ENCODE measurements at places on chromosomes 4 and X.
A peak's percentile ranks its signal among the peaks of the same experiment; 100 is the strongest.

GRCh38 chrX:39750256-39750790 is 347.4 kb downstream of the BCOR start:
- no peak for DNase-seq

DNA sequence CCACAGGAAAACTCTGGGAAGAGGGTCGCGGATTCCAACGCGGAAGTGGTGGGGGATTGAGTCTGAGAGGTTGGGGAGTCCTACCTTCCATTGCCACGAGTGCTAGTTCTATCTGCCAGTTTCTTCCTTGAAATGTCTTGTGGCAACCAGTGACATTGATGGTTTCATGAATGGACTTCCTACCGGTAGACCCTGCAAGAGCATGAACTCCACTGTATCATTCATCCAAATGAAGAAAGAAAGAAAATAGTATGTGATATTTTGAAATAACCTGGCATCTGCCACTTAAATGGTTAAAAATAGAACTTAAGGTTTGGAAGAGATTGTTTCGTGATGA is 1.1 kb upstream of the SLC10A7 start:
- no peak for DNase-seq

DNA sequence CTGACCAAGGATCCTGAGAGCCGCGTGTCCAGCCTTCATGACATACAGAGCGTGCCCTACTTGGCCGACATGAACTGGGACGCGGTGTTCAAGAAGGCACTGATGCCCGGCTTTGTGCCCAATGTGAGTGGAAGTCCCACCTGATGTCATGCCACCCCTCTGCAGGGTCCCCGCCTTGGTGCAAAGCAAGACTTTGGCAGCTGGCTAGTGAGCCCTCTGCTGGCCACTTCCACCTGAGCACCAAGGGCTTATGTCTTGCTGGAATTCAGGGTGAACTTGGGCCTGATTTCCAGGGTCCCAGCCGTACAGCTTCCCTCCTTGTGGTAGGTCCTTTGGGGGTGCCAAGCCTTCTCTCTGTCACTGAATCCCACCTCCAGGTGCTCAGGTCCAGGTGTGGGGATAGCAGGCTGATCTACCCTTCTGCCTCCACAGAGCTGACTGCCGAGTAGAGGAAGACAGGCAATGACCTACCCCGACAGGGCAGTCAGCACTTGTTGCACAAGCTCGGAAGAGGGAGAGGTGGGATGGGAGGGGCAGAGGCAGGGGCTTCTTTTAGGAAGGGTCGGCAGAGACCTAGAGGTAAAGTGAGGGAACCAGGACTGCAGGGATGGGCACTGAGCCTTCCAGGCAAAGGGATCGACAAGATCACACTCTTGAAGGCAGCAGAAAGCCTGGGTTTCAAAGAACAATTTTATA is 248.1 kb downstream of the EVC2 start:
- no peak for DNase-seq

GRCh38 chr4:181877329-181877848 is 365.8 kb upstream of the TENM3 start:
- DNase-seq: no peak

DNA sequence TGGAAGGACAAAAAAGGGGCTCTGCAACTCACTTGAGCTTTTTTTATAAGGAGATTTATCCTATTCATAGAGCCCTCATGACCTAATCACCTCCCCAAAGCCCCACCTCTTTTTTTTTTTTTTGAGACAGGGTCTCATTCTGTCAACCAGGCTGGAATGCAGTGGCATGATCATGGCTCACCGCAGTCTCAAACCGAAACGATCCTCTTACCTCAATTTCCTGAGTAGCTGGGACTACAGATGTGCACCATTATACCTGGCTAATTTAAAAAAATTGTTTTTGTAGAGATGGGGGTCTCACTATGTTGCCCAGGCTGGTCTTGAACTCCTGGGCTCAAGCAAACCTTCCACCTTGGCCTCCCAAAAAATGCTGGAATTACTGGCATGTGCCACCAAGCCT is 61.6 kb upstream of the PDGFRA start:
- no peak for DNase-seq

GRCh38 chr4:87697945-87698344 is 47.9 kb downstream of the DMP1 start:
- no peak for DNase-seq

- DNase-seq: peak; percentile 75
Observed at GRCh38 chrX:41180194-41180908, 95.1 kb downstream of the USP9X start.

DNA sequence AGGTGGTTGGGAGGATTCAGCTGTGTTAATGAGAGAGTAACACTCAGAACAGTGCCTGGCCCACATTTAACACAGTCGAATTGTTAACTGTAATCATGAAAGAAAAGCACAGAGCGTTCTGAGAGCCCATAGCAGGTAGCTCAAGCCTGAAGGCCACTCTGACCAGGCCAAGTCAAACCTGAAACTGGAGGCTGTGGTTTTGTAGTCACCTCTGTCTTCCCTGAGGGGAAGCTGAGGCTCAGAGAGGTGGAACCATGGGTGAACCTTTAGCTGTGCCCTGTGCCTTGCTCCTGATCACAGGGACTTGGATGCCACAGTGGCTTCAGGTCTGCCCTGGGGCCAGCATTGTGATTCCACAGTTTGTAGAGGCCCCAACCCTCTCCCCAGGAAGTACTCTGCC is 16.6 kb upstream of the UBA1 start:
- peak; percentile 3 for DNase-seq

DNA sequence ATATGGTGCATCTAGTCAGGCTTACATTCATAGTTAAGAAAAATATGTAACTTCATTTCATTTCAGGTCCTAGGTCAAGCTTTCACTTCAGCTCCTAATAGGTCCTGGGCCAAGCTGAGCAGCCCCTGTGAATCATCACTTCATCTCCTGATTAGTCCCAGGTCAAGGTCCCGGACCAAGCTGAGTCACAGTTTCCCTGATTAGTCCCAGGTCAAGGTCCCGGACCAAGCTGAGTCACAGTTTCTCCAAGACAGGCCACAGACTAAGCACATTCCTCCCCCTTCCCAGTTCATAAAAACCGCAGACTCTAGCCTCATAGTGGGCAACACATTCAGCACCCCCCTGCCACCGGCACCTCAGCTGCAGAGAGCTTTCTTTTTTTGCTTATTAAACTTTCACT is 1331.8 kb downstream of the PCDH19 start:
- no peak for DNase-seq

DNA sequence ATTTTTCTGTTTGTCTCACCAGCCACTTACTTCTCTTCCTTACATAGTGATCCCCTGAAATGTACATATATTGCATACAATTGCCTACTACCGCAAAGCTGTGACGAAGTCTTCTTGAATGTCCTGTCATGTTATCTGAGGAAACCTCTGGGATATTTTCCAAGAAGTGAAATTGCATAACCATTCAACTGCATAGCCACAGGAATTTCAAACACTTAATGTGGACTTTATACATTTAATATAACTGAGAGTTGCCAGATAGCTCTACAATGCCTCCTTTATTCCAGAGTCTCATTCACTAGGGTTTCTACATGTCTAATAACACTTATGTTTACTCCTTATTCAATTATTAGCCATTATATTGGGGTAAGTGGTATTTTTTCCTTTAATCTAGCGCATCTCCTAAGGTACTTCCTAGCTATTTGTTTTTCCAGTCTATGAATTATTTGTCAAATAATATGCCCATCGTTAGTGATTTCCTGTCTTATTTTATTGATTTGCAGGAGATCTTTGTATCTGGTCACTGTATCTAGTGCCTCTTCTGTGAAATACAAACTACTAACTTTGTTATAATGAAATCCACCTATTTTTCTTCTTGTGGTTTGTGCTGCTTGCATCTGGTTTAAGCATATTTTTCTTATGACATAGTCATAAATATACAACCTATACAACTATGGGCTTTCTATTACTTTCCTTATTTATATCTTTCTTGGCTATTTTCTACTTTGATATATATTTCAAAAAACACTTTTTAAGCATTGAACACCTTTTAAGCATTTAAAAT is 69.2 kb upstream of the GRID2 start:
- no peak for DNase-seq

DNA sequence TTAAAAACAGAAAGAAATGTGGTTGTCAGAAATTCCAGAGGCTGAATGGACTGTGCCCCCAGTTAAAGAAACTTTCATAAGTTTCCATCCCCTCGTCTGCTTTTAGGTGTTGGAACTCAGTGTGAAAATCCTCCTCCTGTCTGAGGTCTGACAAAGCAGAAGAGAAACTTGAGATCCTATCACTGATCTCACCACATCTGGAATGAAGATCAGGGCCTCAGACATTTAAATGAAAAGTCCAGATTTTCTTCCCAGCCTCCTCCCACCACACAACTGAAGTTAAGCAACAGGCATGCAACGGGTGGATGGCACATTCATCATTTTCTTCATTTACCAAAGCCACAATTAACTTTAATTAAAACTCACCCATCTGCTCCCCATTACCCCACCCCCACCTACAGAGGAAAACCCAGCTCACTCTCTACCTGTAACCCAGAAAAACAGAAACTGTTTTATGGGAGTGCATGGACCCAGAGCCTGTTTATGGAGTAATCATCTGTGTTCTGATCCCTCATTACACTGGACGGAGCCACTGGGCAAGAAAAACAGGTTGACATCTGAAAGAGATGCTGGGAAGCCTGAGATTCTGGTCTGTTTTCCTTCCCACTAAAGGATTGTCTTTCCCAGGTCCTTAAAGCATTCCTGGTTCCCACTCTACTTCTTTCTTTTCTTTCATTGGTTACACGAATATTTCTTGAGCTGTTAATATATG is 58.1 kb upstream of the HOPX start:
- DNase-seq: no peak

GRCh38 chrX:48613502-48614160 is 16.3 kb downstream of the WDR13 start:
- no peak for DNase-seq

GRCh38 chr4:188262464-188262863 is 123.2 kb downstream of the TRIML1 start:
- no peak for DNase-seq

- DNase-seq: no peak
Observed at GRCh38 chr4:129335818-129336217, 239.9 kb downstream of the C4orf33 start.

DNA sequence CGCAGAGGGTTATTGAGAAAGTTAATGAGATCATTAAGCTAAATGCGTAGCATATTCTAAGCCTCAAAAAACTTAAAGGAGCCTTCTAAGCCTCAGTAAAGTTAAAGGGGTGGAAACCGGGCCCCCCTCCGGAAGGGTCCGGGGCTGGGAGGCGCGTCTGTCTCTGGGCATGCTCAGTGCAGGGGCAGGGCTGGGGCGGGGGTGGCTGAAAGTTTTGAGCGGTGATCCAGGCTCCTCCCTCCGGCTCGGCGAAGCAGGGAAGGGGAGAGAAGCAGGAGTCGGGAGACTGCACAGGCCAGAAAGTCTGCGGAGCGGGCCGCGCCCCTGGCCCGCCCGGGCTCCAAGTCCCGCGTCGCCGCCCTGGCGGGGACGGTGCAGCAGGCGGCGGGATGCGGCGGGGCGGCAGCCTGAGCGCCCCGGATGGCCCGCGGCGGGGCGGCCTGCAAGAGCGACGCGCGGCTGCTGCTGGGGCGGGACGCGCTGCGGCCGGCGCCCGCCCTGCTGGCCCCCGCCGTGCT is at the start of gene EVC:
EVC (plus strand) TSS at position 241 of the 518 bp plus-strand sequence; CDS start at position 421, 180 bp downstream.
- DNase-seq: peak; percentile 79

- DNase-seq: no peak
Observed at GRCh38 chr4:5200513-5200912, 149.2 kb downstream of the STK32B start.

GRCh38 chr4:24285759-24286158 is 298.6 kb downstream of the DHX15 start:
- DNase-seq: no peak

GRCh38 chr4:149897783-149898182 is 82.1 kb upstream of the IQCM start:
- DNase-seq: no peak

GRCh38 chrX:129719931-129720530 is 18.7 kb upstream of the XPNPEP2 start:
- no peak for DNase-seq

GRCh38 chrX:48798318-48798717 is 3.5 kb upstream of the HDAC6 start:
- DNase-seq: no peak

DNA sequence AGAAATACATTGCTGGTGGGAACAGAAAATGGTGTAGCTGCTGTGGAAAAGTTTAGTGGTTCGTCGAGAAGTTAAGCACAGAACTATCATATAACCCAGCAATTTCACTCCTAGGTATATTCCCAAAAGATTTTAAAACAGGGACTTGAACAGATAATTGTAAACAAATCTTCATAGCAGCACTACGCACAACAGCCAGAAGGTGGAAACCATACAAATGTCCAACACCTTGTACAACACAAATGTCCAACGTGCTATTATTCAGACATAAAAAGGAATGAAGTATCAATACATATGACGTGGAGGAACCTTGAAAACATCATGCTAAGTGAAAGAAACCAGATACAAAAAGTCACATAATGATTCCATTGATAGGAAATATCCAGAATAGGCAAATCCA is 37.9 kb downstream of the CUL4B start:
- no peak for DNase-seq

GRCh38 chrX:70480660-70481018 is 36.0 kb downstream of the DLG3 start:
- no peak for DNase-seq

GRCh38 chr4:126752702-126753101 is 880.1 kb upstream of the INTU start:
- no peak for DNase-seq

DNA sequence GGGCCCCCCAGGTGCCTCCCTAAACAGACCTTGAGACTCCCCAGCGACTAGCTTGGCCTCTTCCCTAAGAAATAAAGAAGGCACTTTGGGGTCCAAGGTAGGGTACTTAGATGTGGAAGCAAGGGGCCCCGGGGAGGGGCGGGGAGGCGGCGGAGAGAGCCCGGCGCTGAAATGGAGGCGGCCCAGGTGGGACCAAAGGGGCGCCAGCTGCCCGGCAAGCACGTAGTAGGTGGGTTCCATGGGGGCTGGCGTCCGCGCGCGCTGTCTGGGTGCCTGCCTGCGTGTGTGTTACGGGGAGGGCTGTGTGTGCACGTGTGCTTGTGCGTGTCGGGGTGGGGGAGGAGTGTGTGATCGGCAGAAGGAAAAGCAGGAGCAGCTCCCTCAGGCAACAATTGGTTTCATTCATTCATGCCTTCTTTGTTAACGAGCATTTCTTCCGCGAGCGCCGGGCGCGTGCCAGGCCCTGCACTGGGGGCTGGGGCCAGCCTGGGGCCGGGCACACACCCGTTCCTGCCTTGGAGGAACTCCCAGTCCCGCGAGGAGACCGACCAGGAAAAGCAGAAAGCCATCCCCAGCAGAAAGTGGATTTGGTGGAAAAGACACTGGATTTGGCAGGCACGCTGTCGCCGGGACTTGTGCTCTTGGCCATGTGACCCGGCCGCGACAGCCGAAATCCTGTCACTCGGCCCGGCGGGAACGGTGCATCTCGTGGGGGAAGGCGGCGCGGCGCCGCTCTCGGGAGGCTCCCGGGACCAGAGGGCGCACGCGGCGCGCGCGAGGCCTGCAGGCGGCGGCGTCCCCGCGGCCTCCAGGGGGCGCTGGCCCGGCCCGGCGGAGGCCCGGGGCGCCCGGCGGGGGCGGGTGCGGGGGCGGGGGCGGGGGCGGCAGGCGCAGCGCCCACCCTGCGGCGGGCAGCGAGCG is 3.3 kb upstream of the DUSP9 start:
- peak; percentile 65 for DNase-seq

- DNase-seq: no peak
Observed at GRCh38 chr4:152673489-152673888, 6.3 kb downstream of the TMEM154 start.

All from activated effector memory CD4-positive, alpha-beta T cell treated with anti-CD3 and anti-CD28 coated beads, Interleukin-2, amount 50 U/mL, for 16 hours (primary cell).